ENCODE measurements at places on chromosomes 2 and 18.

DNA sequence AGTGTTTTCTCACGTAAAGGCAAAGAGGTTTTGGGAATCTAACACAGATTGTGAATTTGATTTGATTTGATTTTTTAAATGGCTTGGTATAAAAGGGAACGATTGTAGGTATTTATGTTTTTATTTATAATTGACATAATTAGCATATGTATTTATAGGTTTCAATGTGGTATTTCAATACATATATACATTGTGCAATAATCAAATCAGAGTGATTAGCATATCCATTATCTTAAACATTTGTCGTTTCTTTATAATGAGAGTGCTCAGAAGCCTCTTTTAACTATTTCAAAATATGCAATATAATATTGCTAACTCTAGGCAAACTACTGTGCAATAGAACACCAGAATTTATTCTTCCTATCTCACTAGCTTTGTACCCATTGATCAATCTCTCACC lies 35.1 kb upstream of the CDH2 start:
- no peak for DNase-seq

DNA sequence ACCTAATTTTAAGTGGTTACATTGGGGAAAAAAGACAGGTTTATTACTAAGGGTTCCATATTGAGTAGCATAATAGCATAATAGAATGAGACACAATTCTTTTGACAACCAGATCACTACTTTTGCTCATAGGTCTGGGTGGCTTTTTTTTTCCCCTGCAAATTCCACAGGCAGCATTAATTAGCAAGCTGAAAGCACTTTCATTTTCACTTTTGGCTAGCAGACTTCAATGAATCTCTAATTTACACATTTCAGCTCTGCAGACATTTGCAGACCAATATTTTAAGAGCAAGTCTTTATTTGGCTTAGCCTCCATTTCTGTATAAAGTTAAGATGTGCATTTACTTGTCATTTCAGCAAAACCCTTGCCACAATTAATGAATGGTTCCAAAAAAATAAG lies 185.5 kb downstream of the NOL4 start:
- no peak for DNase-seq

DNA sequence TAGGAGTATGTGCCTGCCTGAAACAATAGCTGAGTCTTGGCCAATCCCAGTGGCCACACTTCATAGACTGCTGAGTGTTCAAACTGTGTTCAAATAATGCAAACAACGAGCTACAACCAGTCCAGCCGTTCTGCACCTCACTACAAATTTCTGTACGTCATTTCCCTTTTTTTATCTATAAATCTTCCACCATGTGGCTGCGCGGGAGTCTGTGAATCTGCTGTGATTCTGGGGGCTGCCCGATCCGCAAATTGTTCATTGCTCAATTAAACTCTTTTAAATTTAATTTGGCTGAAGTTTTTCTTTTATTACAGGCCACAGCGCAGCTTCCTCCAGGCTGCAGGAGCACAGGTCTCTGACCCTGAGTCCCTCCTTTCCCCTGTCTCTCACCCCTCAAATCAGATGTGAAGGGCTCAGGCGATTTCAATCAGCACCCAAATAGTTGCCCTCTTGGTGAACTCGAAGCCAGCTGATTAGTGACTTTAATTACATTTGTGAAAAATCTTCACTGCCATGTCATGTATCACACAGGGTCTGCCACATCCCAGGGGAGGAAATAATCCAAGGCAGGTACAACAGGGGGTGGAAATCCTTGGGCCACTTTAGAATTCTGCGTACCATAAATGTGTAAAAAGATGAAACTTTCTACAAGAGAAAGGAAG lies 145.6 kb downstream of the NDUFA10 start:
- no peak for DNase-seq

- DNase-seq = no peak
Measured at GRCh38 chr2:209936106-209936666, 66.3 kb upstream of the RPE start.

DNA sequence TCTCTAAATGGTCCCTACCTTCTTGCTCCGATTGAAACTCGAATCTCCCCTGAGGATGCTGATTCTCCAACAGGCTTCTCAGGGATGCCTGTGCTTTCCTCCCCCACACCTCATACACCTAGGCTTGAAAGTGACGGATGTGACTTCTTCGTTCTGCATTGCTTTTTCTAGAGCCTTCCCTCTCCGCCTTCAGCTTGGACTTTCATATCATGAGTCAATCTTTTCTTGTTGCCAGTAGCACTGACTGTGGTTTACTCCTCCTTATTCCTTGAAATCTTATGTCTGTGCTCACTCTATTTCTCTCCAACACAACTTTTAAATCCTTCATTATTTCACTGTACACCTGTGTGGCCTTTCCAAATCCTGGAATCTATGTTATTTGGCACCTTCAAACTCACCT lies 451.4 kb downstream of the TMX3 start:
- DNase-seq = no peak

DNA sequence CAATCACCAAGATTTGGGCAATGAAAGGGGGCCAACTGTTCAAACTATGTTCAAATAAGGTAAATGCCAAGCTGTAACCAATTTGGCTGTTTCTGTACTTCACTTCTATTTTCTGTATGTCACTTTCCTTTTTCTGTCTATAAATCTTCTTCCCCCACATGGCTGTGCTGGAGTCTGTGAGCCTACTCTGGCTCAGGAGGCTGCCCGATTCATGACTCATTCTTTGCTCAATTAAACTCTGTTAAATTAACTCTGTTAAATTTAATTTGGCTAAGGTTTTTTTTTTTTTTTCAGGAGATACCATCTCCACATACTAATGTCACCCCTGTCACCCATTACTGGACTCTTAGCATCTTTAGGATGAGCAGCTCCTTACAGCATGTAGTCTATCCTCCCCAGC lies 178.8 kb upstream of the TWIST2 start:
- DNase-seq = no peak

GRCh38 chr2:120482334-120482733 lies 136.4 kb downstream of the INHBB start:
- no peak for DNase-seq

DNA sequence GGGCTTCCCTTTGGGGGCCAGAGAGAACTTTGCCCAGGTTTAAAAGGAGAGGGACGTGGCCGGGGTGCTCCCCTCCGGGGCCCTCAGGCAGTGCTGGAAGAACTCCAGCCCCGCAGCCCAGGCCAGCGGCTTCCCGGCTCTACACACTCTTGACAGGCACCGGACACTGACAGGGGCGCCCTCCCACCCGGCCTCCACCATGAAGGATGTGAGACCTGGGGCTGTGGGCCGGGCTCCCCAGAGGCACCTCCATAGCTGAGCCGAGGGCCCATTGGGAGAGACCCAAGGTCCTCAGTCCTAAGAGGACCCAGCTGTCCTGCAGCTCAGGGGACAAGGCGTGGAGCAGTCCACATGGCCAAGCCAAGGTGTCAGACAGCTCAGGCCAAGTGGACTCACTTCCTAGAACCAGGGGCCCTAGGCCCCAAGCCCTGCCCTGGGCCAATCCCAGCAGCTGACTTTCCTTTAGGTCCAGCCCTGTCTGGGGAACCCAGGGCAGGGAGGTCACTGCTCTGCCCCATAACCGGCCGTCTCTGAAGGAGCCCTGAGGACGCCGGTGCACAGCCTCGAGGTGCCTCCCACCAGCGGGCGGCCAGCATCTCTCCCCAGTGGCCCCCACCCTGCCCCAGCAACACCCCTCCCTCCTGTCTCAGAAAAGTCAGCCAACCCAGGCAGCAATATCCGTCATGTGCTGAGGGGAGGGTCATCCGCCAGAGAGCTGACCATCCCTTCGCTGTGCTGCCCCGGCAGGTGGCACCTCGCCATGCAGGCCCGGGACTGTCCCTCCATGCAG lies 51.8 kb downstream of the BIN1 start:
- DNase-seq = no peak

DNA sequence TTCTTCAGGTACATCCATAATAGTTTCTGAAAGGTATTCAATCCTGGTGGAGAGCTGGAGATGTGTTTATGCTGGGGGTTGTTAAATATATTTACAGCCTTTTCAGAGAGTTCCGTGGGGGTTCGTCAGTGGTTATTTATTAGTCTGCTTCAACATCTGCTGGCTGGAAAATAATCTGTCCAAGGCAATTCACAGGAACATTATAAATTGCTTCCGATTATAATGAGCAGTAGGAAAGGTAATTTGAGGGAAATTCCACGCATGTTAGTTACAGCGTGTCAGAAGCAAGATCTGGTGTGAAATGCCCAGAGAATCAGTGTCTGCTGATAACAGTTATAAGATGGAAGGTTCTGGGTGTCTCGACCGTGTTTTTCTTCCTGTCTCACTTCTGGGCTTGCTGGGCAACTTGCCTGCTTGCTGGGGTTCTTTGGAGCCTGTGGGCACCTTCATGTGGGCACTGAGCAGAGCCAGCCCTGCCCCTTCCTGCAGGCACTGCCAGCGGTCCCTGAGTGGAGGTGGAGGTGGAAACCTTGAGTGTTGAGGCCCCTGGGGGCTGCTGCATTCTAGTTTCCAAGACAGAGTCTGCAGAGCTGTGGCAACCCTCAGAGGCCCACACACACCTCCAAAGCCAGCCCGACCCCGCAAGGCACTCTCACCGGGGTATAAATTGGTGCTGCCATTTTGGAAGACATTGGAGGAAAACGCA lies 185.7 kb downstream of the FAM210A start:
- no peak for DNase-seq

- DNase-seq = no peak
Measured at GRCh38 chr2:177992992-177993391, 79.6 kb downstream of the PDE11A start.

DNA sequence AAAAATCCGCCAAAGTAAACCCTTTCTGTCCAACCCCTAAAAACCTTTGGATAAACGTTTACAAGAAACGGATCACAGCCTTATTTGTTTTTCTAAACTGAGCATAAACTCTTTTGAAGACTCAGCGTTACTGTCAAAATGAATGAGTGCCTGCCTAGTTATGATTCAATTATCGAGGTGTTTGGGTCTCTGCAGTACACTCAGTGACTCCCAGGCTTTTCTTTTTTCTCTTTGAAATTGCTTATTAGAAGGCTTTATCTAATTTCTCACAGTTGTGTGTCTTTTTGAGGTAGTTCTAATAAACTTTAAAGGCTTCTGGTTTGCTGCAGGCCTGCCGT lies 663 bp downstream of the RHBDD1 start:
- no peak for DNase-seq

DNA sequence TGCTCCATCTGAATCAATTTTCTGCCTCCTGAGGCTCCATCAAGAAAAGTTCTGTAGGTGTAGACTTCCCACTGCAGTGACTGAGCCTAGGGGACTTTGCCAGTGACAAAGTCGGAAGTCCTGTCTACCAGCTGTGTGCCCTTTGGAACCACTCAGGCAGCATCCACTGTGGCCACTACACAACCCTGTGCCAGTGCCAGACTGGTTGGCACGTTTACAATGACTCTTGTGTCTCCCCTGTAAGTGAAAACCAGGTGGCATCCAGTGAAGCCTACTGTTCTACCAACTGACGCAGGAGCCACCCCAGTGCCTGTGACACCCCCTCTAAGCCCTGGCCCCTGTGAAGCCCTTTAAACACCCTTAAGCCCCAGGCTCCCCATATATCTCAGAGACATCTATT lies 132.1 kb upstream of the SERPINE2 start:
- no peak for DNase-seq

DNA sequence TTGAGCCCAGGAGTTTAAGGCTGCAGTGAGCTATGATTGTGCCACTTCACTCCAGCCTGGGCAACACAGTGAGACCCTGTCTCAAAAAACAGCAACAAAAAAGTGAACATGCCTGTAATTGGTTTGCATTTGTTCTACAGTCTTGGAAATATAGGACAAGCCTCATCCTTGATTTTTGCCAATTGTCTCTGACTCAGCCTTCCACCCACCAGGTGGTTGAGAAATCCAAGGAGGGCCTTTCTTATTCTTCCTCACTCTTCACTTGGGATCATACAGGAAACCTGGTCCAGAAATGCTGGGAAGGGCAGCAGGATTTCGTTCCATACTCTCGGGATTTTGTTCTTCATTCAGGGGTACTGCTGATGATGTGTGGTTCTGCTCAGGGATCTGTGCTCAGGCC lies 94.6 kb downstream of the CDC42EP3 start:
- peak; percentile 49 for DNase-seq

GRCh38 chr2:144759746-144760145 lies 239.8 kb upstream of the ZEB2 start:
- no peak for DNase-seq

DNA sequence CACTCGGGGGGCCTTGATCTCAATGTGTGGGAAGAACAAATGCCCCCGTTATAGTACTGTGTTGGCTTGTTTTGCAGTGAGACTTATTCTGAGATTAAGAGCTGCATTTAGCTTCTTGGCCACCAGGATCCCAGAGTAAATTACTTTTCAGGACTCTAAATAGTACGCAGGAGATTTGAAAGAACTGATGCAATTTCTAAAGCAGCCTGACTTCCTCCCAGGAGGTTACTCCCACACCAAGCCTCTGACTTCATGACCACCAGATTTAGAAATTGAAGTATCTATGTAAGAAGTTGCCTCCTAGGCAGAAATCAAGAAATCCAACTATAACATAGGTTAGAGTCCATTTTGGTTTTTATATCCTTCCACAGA lies 67.0 kb downstream of the FEZ2 start:
- DNase-seq = peak; percentile 80

GRCh38 chr2:25614711-25615110 lies 58.7 kb downstream of the DTNB start:
- no peak for DNase-seq

GRCh38 chr2:233130024-233130423 lies 69.9 kb downstream of the INPP5D start:
- no peak for DNase-seq

Measured in suppressor macrophage (primary cell).